Stimulated activated CD4-positive, alpha-beta T cell treated with anti-CD3 and anti-CD28 coated beads, Interleukin-12 subunit alpha, Interleukin-12 subunit beta, amount 100 ng/mL, for 24 hours (primary cell): ENCODE measurements at places on chromosomes 3 and 15.

DNA sequence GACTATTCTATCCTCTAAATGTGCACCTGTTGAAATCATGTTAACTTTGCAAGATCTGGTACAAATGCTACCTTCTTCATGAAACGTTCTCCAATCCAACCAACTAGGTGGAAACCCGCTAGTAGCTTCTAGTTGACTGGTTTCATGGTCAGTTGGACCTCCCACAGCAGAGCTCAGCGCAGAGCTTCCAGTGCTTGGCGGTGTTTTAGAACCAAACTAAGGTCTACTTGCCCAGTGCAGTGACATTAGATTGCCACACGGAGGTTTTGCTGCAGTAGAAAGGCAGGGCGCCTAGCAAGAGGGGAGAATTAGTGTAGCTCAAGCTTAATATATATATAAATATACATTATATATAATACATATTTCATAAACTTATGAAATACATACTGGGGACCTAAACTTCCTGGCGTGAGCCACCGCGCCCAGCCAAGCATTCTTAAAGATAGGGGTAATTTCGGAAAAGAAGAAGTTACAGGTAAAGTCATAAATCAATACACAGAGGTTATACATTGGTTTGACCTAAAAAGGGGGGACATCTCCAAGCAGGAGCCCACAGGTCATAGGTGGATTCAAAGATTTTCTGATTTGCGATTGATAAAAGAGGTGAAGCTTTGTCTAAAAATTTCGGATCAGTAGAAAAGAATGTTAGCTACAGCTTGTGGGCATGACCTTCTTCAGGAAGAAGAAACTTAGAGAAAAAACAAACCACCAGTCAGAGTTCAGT is 2.1 kb upstream of the OXSR1 start:
- DNase-seq: no peak

DNA sequence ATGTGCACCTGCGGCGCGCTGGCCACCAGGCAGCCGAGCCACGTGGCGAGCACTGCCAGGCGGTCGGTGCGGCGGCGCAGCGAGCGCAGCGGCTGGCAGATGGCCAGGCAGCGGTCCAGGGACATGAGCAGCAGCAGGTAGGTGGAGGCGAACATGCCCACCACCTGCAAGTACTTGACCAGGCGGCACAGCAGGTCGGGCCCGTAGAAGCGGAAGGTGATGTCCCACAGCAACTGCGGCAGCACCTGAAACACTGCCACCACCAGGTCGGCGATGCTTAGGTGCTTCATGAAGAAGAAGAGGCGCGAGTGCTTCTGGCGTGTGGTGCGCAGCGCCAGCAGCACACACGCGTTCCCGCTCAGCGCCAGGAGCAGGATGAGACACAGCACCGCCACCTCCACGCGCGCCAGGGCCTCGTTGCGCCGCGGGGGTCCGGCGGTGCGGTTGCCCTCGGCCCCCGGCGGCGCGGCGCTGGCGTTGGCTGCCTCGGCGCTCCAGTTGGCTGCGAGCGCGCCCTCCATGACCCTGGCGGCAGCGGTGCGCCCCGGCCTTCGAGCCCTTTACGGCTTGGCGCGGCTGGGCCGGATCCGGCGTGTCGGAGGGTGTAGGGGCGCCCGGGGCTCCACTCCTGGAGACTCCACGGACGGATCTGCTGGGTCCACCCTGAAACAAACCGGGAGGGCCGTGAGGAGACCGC is 1.6 kb downstream of the OXTR start:
- no peak for DNase-seq

DNA sequence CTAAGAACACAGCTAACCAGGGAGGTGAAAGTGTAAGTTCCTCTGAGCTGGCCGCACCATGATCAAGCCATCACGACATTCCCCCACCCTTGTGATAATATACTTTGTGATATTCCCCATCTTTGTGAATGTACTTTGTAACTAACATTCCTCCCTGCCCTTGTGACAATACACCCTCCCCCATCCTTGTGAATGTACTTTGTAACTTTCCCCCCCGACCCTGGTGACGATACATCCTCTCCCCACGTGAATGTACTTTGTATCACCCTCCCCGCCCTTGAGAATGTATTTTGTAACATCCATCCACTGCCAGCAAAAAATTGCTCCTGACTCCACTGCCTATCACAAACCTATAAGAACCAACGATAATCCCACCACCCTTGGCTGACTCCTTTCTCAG is 20.2 kb upstream of the OR5H6 start:
- DNase-seq: no peak

DNA sequence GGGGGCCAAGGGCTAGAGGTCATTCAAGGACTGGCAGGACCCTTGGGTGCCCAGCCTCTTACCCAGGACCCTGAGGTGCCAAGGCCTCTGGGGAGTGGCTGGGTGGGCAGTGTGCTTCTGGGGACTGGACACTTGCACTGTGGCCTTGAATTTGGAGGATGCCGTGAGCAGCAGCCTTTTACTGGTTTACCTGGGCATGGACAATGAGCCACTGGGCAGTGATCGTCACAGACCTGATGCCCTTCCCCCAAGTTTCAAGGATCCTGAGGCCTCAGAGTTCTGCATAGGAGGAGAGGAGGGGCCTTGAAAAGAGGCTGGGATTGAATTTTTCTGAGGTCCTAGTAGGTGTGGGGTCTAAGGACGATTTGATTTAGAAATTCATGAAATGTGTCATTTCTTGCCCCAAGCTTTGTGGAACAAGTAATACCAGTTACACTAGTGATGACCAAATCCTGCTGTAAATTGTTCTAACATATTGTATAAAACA is 146.1 kb upstream of the TPM1 start:
- no peak for DNase-seq

- no peak for DNase-seq
These were observed 14.6 kb downstream of the PP2D1 start for GRCh38 chr3:19997502-19997901.

- no peak for DNase-seq
These were observed 117.5 kb upstream of the CRBN start for GRCh38 chr3:3296979-3297381.

- no peak for DNase-seq
These were observed 157.4 kb upstream of the NPHP3 start for GRCh38 chr3:132879656-132880055.

GRCh38 chr15:91040856-91041255 is 18.5 kb upstream of the VPS33B start:
- no peak for DNase-seq
